ENCODE measurements at places on chromosomes 16 and 17.

- no peaks in the 10 kb centered on the region for H3K4me1 ChIP-seq
- no peak overlapping the region for H3K27ac ChIP-seq
- DNase-seq: peak; percentile 36
- no peaks in the 10 kb centered on the region for H3K27me3 ChIP-seq
- H3K36me3 ChIP-seq: no peaks in the 10 kb centered on the region
Observed at GRCh38 chr17:76791053-76791980, 53.4 kb downstream of the MFSD11 start.

GRCh38 chr17:76816590-76817135 lies 51.5 kb upstream of the MGAT5B start:
- DNase-seq: no peak
- no peaks in the 10 kb centered on the region for H3K36me3 ChIP-seq
- no peaks in the 10 kb centered on the region for H3K4me1 ChIP-seq
- no peak overlapping the region for H3K27ac ChIP-seq
- no peak overlapping the region for H3K4me3 ChIP-seq

DNA sequence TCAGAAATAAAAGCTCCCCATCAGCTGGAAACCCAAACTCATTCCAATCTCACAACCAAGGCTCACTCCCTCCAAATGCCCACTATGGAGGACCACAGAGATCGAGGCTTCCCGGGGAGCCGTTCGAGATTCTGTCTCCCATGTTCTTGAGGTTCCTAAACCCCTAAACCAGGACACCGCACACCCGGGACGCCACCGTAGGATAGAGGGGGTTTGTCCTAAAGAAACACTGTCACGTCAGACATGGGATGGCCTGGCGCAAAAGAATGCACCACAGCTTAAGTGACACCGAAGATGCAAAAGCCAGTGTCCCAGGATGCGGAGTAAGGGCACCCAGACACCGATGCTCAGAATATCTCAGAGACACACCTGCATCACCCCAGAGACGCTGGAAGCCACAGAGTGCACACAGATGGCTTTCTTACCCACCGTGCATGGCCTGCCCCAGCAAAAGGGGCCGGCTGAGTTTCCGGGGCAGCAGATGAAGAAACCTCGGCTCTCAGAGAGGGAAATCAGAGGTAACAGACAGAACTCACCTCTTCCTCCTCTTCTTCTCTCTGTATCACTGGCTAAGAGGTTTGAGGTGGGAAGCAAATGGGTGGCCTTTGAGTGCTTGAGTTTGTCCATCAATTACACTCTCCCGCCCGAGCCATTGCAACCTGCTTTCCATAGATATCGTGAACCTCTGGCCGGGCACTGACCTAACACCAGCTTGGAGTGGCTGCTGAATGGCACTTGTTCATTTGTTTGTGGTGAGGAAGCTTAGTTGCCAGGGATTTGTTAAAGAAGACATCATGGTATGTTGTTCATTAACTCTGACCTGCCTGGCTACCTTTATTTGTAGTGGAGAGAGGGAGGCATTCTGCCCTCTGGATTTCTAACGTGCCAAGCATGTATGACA lies 65.1 kb upstream of the TNRC6C start:
- no peaks in the 10 kb centered on the region for H3K36me3 ChIP-seq
- H3K4me3 ChIP-seq: no peak overlapping the region
- no peak overlapping the region for H3K27ac ChIP-seq
- no peaks in the 10 kb centered on the region for H3K27me3 ChIP-seq
- no peak for DNase-seq

DNA sequence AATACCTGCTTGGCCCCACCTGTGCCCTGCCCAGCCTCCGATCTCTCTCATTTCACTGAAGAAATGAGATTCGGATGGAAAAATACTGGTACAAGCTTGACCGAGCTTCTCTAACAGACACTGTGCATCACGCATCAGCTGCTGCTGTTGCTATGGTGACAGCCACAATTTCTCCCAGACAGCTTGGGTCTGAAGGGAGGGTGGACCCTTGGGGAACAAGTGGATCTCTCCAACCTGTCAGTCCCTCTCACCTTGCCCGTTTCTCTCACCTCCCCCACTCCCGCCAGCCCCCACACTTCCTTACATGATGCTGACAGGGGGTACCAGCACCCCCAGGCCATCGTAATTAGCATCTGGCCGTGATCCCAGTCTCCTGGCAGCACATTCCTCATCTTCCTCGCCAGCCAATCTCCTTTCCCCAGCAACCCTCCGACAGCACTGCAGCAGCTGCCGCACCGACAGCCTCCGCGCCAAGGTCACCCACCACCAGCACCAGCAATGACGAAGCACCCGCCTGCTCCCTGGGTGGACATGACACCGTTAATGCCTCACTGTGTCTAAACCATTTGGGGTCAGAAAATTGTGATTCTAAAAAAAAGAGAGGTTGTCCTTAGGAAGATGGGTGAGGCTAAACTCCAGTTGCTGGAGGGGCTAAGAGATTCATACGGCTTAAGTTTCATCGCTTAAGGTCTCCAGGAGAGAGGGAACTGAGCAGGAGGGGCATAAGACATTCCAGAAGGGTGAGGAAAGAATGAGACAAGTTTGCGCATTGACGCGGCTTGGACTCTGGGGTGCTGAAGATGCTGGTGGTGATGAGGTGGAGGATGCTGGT lies 58.6 kb upstream of the TNRC6A start:
- H3K27me3 ChIP-seq: no peaks in the 10 kb centered on the region
- H3K4me3 ChIP-seq: no peak overlapping the region
- H3K4me1 ChIP-seq: no peaks in the 10 kb centered on the region
- DNase-seq: peak; percentile 50
- no peak overlapping the region for H3K27ac ChIP-seq

GRCh38 chr17:82021900-82022309 lies 773 bp downstream of the CENPX start:
- H3K4me1 ChIP-seq: peaks cover 14% of the 10 kb centered on the region
- DNase-seq: no peak
- H3K4me3 ChIP-seq: peak overlapping the region; percentile 95
- H3K27ac ChIP-seq: no peak overlapping the region
- H3K27me3 ChIP-seq: no peaks in the 10 kb centered on the region

GRCh38 chr16:50257876-50258275 lies 8.5 kb upstream of the ADCY7 start:
- no peak overlapping the region for H3K4me3 ChIP-seq
- H3K27ac ChIP-seq: no peak overlapping the region

DNA sequence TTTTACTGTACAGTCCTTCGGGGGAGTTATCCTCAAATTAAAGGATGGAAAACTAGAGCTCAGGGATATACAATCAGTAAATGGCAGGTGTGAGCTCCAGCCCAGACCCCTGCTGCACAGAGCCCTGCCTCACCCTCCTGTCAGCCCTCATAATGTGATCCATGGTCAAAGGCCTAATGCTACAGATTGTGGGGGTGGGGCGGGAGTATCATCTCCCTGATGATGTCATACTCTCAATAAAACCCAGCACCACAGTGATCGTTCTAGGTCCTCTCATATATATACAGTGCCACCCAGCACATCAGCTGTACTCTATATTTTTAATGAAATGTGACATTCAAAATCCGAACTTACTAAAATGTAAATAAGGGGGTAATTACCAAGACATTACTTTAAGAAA lies 61.5 kb downstream of the SLC39A11 start:
- H3K36me3 ChIP-seq: no peaks in the 10 kb centered on the region
- H3K4me3 ChIP-seq: no peak overlapping the region
- no peak overlapping the region for H3K27ac ChIP-seq
- H3K4me1 ChIP-seq: peaks cover 5% of the 10 kb centered on the region

GRCh38 chr17:58416937-58417299 lies 416 bp downstream of the RNF43 start:
- no peaks in the 10 kb centered on the region for H3K4me1 ChIP-seq
- H3K27me3 ChIP-seq: no peaks in the 10 kb centered on the region
- no peaks in the 10 kb centered on the region for H3K36me3 ChIP-seq

GRCh38 chr17:21039839-21040575 lies 2.8 kb downstream of the USP22 start:
- no peak for DNase-seq
- H3K4me3 ChIP-seq: peak overlapping the region; percentile 96
- H3K4me1 ChIP-seq: peaks cover 7% of the 10 kb centered on the region
- no peaks in the 10 kb centered on the region for H3K27me3 ChIP-seq
- no peaks in the 10 kb centered on the region for H3K36me3 ChIP-seq
- H3K27ac ChIP-seq: no peak overlapping the region

GRCh38 chr16:70683146-70683944 lies 2.5 kb downstream of the MTSS2 start:
- DNase-seq: no peak
- no peak overlapping the region for H3K4me3 ChIP-seq
- H3K27me3 ChIP-seq: no peaks in the 10 kb centered on the region
- no peaks in the 10 kb centered on the region for H3K36me3 ChIP-seq
- H3K27ac ChIP-seq: no peak overlapping the region
- no peaks in the 10 kb centered on the region for H3K4me1 ChIP-seq

DNA sequence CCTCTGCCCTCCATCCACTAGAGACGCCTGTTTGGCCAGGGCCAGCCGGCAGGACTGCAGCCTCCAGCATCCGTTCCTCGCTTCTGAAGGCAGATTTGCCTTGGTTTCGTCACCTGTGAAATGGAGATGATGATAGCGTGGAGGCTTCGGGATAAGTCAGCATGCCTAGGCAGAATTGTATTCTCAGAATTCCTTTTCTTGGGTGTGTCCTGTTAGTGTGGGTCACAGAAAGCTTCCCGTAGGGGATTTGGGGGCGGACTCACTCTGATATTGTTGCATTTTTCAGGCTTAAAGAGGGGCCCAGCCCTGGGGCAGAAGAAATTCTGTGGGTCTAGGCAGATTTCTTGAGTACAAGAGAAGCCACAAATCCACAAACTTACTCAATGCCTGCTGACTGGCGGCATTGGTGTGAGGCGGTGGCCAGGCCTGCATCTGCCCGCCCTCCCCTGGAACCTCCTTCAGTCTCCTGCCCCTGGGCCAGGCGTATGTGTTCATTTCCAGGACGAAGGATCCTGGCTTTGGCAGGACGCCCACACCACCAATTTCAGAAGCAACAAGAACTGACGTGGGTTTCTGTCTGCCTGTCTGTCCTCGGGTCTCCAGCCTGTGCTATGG lies 17.6 kb downstream of the CCDC42 start:
- no peak for DNase-seq
- H3K27ac ChIP-seq: no peak overlapping the region
- no peaks in the 10 kb centered on the region for H3K36me3 ChIP-seq

DNA sequence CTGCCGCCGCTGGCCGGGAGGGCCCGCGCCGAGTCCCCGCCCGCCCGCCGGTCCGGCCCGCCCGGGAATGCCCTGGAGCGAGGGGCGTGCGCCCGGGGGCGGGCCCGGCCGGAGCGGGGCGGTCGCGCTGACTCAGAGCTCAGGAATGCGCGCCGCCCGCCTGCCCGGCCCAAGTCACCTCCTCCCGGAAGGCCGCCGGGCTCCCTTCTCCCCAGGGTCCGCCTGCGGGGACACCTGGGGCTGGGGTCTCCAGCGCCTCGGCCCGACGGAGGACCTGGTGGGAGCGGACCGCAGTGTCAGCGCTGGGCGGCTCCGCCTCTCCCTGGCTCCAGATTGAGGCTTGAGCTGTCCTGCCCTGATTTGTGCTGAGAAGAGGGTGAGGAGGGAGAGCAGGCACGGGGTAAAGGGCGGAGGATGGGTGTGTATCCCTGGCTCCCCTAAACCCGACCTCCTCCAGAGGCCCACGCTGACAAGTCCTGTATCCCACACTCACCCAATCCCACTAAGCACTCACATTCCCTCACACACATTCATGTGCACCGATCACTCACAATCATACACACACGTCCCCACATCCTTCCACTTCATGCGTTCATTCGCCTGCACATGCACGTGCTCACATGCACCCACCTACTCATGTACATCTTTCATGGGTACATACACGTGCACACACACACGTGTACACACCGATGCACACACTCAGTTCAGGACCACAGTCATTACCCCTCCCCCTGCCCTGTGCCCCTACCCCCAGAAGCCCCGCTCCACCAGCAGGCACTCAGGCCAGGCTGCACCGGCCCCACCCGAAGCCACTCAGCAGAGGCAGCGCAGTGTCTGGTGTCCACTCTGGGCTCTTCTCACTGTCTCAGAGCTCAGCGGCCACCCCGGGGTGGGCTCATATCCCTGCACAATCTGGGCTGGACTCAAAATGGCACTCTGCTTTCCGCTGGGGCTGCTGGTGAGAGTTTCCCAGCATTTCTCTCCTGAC lies at the start of gene RHBDF1:
Gene RHBDF1 (minus strand): TSS at position 71 of the 988 bp plus-strand sequence. CDS start 7,616 bp downstream, outside the sequence.
- H3K27ac ChIP-seq: peak within 1 kb of the TSS; percentile 73
- peak within 1 kb of the TSS; percentile 48 for H3K4me3 ChIP-seq
- DNase-seq: peak; percentile 75
- no peaks in the 10 kb centered on the region for H3K27me3 ChIP-seq
